ENCODE measurements at places on chromosomes 2 and 18. TPM values are rescaled to one million over a fixed set of nuclear protein-coding genes. Genes with fewer than 3 reads are reported as not detected.

ADAM17 gene
- total RNA-seq = 24.7 TPM

DNA sequence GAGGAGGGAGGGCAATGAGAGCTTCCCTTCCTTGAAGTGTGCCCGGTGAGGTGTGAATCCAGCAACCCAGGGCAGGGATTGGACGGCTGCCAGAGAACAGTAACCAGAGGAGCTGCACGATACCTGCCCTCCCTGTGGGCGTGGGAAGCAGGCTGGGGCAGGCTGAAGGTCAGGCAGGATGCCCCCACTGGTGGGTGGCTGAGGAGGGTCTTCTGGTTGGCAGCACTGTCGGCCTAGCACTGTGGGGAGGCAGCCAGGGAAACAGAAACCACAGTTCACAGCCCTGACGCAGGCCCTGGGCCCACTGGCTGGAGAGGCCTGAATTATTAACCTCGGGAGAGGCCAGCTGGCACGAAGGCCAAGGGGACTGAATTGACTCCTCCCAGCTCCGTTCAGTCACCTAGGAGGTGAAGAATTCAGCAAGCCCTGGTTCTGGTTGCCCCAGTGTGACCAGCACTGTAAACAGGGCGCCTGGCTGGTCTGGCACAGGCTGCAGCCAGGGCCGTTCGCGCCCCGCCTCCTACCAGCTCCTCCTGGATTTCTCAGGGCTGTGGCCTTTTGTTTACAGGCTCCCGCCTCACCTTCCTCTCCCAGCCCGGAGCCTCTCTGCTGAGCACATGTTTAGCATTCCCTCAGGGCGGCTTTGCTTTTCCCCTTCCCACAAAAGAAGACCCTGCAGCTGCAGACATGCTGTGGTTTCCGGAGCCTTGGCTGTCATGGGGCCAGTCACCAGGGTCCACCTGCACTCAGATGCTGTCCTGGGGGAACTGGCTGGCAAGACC is 97.8 kb downstream of the B3GNT2 start:
- DNase-seq = no peak

- DNase-seq = peak; percentile 81
Observed at GRCh38 chr18:74081966-74082741, 65.5 kb downstream of the FBXO15 start.

DNA sequence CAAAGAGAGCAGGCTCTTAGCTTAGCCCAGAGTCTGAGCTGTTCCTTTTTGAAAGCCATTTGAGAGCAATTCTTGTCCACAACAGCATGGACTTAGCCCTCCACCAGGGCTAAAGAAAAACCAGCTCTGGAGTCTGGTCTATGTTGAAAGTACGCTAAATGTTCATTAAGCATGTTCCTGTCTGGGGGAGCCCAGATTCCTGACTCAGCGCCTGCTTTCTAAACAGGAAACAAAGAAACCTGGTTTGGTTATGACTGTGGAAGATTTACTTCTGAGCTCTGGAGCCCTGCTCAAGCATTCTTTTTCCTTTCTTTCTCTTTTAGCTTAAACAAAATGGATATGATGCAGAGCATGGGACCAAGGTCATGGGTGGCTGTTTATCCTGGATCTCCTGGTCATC is 279.8 kb downstream of the RBM43 start:
- DNase-seq = no peak

DNA sequence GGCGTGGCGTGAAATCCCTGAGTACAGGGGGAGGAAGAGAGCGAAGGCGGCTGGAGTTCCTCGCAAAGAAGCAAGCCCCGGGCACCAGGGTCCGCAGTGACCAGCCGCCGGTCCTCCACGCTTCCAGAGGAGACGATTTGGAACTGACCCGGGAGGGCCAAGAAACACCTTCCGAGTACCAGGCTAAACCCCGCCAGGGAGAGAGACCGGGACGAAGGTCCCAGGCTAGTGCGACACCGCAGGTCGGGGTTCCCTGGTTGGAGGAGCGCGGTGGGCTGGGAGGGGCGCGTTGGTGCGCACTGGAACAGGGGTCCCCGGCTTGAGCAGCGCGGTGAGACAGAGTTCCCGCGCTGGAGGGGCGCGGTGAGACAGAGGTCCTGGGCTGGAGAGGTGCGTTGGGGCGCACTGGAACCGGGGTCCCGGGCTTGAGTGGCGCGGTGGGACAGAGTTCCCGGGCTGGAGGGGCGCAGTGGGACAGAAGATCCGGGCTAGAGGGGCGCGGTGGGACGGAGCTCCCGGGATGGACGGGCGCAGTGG is 901 bp downstream of the WDFY1 start:
- peak; percentile 45 for DNase-seq

GRCh38 chr2:48569433-48569832 is 39.5 kb downstream of the STON1 start:
- DNase-seq = no peak

DNA sequence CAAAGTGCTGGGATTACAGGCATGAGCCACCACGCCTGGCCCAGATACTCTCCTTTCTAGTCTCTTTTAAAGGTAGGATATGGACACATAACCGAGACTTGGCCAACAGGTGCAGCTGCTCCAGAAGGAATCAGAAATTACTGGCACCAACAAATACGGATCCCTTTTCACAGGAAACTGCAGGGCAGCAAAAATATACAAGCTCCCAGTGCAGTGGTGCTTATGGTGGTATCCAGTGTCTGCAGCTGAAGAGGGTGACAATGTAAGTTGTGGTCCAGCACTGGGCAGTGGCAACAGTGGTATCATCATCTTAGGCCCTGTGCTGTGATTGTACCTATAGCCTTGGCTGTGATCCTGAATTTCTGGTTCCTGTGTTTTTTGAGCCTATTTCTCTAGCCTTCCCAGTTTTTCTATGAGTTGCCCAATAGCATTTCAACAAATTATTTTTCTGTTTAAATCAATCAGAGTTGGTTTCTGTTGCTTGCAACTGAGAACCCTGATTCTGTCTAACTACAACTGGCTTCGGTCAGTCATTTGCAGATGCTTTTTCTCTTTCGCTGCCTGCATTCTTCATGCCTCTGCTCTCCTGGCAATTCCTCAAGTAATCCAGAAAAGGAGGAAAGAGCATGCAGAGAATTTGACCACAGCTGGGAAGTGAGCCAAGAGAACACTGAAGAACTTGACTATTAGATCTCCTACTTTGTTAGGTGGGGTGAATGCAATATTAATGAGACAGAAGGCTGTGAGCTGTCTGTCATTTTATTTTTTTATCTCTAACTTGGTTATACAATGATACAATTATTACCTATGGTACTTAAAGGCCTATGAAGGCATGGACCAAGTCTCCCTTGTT is 30.8 kb upstream of the EML4 start:
- no peak for DNase-seq

PTH2R gene
- not detected for total RNA-seq

GRCh38 chr2:40653829-40654228 is 201.9 kb upstream of the SLC8A1 start:
- DNase-seq = no peak

SUPT7L gene
- total RNA-seq = 30.1 TPM

- no peak for DNase-seq
Observed at GRCh38 chr2:102337481-102338386, 17.9 kb upstream of the IL18R1 start.

DNA sequence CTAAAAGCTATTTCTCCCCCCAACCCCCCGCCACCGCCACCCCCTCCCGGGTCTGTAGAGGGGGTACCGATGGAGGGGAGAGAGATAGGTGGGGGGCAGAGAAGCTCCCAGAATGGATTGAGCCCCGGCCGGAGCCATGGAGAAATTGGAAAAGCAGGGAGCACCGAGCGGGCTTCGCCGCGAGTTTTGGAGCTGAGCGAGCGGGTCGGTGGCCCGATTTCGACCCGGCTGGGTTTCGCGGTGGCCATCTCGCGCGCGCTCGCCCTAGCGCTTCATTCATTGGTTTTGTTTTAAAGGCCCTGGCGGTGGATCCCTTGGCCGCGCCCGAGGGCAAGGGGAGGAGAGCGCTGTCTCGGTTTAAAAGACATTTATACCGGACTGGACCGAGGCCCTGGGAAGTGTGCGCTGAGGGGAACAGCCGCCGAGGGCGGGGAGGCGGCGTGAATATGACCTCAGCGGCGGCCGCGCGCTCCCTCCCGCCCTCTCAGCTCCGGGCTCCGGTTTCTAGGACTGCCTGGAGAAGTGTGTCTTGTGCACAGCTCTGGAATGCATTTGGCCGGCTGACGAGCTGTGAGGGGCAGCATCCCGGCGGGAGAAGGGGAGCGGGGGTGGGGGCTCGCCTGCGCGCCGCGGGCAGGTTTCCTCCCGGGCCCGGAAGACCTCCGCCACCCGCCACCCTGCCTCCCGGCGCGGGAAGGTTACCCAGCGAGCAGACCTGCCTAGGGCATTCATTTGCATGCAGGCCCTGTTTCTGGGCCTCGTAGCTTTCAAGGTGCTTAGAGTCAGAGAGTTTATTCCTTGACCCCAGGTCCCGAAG is 1.7 kb upstream of the SMAD7 start:
- peak; percentile 58 for DNase-seq
